ENCODE measurements at places on chromosomes 6 and 20. TPM values are rescaled to one million over a fixed set of nuclear protein-coding genes. Genes with fewer than 3 reads are reported as not detected.

- no peak for DNase-seq
- H3K36me3 ChIP-seq: no peaks in the 10 kb centered on the region
- H3K4me3 ChIP-seq: no peak overlapping the region
- H3K4me1 ChIP-seq: no peaks in the 10 kb centered on the region
These were observed 57.7 kb upstream of the HIVEP2 start for GRCh38 chr6:143002686-143003085.

The PARD6B gene
- 34.1 TPM for total RNA-seq

DNA sequence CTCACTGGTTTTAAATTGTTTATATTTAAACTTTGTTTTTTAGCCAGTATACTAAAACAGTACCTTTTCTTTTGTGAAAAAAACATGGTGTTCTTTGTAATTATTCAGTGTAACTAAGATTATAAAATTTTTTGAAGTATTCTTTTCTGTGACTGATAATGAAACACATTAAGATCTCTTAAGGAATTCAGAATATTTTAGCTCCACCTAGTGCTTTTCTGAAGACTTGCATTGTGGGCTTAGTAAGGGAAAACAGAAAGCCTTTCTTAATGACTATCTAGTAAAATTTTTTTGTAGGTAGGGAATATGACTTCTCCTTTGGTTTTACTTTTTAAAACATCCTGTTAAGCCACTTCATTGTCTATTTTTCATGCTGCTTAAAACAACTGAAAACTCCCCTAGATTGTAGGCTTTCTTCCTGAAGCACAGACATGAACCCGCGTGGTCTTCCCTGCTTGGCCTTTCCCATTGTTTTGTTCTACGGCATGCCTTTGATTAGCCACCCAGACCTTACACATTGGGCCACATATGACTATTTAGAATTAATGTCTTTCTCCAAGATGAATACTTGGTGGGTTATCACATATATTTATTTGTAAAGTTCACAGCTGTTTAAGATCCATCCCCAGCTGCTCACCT lies 72.1 kb downstream of the AFDN start:
- no peaks in the 10 kb centered on the region for H3K4me1 ChIP-seq
- H3K36me3 ChIP-seq: peaks cover 16% of the 10 kb centered on the region
- no peak overlapping the region for H3K27ac ChIP-seq

DNA sequence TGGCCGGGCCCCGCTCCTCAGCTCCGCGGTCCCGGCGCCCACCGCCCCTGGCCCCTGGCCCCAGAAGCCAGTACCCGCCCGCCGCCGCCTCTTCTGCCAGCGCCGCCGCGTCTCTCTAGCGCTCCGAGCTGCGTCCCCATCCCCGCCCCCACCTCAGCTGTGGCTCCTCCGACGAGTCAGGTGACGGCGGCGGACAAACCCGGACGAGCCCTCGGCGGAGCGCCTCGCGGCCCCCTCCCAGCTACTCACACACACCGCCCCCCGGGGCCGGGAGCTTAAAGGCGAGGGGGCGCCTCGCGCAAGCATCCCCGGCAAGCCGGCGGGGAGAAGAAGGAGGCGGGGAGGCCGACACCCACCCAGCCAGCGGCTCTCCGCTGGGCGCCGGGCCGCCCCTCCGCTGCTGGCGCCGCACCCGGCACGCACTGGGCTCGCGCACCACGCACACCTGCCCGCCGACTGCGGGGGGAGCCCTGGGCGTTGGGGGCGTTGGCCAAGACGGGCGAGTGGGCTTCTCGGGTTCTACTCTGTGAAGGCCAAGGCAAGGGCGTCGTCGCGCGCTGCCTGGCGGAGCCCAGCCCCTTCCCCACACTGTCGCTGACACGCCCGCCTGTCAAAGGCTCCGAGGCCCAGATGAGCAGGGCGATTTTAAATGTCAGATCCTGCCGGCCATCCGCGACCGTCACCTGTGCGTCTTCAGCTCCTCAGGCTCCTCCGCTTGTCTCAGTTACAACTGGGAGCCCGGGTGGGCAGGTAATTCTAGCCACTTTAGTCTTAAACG lies at the start of gene SNAP91:
TSS of gene SNAP91 (minus strand) at position 132 of the 778 bp plus-strand sequence. CDS start 1,174 bp downstream, outside the sequence.
- peak within 1 kb of the TSS; percentile 84 for H3K4me3 ChIP-seq
- peaks cover 34% of the 10 kb centered on the region for H3K27me3 ChIP-seq
- peak; percentile 15 for DNase-seq
- H3K27ac ChIP-seq: no peak within 1 kb of the TSS

GRCh38 chr6:43665376-43665775 lies 20.5 kb downstream of the RSPH9 start:
- no peaks in the 10 kb centered on the region for H3K36me3 ChIP-seq
- no peak overlapping the region for H3K4me3 ChIP-seq
- H3K27ac ChIP-seq: no peak overlapping the region
- DNase-seq: no peak

Measured in H1 (cell line).